NCI-H187 (cell line): ENCODE measurements at places on chromosomes 13 and 19.

GRCh38 chr13:44546164-44546563, 30.0 kb downstream of the TSC22D1 start:
- no peak for DNase-seq

- DNase-seq = no peak
Measured at GRCh38 chr19:38812841-38813320, at the start of gene LGALS4. TSS of gene LGALS4 (minus strand) at chr19:38812945. CDS start at chr19:38812886, 59 bp downstream.

GRCh38 chr13:38417241-38417640, 67.6 kb downstream of the UFM1 start:
- DNase-seq = no peak

DNA sequence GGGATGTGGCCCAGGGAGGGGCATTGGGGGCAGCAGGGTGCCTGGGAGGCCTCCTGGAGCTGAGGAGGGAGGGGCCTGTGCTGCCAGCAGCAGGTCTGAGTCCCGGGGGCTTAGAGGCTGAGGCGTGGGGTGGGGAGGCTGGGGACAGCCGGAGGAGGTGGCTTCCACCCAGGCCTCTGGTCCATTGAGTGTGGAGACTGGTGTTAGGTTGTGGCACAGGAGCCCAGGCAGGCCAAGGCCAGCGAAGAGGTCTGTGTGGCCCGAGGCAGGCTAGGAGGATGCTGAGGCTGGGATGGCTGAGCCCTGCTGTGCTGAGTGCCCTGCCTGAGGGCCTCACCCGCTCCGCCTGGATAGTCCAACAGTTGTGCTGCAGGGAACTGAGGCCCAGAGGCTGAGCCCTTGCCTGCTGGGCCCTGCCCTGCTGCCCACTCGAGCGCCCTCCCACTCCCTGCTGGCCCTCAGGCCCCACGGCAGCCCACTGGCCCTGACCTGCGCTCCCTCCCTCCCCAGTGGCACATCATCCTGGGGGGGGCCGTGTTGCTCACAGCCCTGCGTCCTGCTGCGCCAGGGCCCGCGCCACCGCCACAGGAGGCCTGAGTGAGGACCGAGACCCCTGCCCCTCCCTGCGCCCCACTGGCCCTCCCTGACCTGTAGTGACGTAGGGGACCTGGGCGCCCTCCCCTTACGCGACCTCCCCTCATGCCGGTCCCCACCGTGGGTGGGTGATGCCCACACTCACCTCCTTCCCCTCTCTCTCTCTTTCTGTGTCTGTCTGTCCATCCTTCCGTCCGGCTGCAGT, 4.9 kb upstream of the GARIN5A start:
- no peak for DNase-seq

DNA sequence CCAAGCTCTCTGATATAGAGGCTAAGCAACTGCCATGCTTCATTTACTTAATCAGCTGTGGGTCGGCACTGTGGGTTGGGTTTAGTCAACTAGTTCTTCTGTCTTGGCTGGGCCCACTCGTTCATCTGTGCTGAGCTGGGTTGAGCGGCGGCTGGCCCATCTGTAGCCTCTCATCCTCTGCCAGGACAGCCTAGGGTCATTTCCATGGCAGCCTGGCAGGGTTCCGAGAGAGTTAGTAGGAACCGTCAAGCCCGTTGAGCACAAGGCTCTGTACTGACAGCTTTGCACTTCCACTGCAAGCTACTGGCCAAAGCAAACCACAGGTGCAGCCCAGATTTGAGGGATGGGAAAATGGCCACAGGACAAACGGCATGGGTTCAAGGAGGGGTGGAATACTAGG, 6.6 kb upstream of the ZNF835 start:
- DNase-seq = no peak

DNA sequence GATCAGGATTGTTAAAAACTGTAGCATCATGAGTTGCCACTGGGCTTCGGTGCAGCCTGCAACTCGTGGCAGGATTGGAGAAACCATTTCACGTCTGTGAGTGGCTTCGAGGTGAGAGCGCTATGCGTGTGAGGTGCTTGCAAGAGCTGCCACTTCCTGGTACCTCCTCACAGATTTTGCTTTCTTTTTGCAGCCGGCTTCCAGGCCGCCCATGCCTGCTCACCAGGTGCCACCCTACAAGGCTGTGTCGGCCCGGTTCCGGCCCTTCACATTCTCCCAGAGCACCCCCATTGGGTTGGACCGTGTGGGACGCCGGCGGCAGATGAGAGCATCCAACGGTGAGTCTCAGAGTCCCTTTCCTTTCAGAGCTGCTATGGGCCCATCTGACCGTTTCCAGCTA, 57.9 kb upstream of the C1QTNF9 start:
- DNase-seq = no peak

DNA sequence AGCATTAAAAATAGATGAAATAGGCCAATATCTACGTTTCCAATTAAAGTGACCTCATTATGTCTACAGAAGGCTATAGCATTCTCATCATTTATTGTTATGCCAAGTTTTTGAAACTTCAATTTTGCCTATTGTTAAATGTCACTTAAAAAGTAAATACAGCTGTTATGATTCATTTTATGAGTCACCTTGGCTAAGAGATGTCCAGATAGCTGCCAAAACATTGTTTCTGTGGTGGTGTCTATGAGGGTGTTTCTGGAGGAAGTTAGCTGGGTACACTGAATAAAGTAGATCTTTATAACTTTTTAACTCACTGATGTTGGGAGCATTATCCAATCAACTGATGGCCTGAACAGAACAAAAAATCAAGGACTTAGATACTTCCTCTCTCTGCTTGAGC, 1209.7 kb upstream of the PCDH9 start:
- DNase-seq = no peak

DNA sequence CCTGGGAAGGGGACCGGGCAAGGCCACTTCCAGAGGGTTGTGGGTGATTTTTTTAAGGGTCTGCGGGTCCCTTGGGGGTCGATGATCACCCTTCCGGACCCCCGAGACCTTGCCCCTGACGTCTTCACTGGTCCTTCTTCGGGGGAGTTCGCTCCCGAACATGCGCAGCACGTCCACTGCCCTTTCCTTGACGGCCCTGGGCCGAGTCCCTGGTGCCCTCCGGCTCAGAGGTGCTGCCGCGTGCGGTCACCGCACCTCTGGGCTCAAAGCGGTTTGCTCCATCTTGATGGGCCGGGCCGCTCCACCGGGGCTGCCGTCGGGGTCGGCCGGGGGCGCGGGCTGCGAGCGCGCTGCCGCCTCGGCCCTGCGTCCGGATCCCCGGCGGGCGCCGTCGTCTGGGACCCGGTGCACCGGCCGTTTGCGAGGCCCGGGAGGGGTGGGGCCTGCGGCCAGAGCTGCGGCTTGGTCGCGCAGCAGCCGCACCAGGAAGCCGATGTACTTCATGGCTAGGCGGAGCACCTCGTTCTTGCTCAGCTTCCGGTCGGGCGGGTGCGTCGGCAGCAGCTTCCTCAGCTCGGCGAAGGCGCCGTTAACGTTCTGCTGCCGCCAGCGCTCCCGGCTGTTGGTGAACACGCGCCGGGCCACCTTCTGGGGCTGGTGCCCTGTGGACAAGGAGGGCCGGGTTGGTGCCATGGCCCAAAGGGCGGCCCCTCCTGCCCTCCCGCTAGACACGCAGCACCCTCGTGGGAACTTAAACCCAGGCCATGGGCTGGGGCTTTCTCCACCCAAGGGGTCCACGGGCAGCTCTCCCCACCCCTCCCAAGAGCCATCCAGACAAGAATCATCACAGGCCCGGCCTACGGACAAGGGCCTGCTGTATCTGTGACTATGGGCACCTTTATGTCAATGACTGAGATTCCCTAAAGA, 3.3 kb downstream of the LYL1 start:
- no peak for DNase-seq

DNA sequence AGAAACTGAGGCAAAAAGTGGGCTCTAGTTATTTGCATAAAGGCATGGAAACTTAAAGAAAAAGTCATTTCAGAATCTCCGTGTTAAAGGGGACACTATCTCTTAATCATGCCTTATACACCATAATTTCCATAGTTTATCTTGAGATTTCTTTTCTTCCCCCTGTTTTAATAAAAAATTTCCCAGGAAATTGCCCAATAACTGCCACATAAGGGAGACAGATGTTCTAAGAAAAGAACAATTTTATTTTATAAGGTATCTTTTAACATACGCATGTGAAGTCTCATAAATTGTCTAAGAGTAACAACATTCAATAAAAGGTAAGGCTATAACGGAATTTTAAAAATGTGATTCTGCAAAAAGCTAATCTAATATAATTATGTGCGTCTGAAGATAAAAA, 371.3 kb downstream of the IRS2 start:
- no peak for DNase-seq

- no peak for DNase-seq
Measured at GRCh38 chr13:106183410-106184065, 351.9 kb downstream of the EFNB2 start.

DNA sequence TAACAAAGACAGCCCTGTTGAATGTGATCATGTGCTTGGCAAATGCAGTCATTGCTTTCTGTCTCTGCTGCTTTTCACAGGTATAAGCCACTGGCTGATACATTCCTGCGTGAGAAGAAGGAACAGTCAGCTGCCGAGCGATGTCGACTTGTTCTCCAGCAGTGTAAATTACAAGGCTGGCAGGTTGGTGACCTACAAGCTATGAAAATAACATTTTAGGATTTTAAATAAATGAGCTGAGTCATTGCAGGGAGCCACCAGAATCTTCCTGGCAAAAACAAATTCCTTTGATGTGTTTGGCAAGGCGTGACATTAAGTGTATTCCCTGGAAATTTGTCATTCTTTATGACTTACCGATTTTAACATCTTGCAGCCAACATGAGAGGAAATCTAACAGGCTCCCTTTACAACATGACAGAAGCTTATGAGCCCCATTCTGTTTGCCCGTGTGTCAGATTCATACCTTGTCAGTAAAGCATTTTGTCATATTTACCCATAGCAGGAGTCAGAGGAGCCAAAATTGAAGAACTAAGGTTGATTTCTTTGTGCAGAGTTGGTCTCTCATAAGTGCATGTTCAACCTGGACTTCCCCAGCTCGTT, 471.4 kb downstream of the MYO16 start:
- no peak for DNase-seq

GRCh38 chr13:75132701-75133695, 349.0 kb downstream of the TBC1D4 start:
- no peak for DNase-seq

DNA sequence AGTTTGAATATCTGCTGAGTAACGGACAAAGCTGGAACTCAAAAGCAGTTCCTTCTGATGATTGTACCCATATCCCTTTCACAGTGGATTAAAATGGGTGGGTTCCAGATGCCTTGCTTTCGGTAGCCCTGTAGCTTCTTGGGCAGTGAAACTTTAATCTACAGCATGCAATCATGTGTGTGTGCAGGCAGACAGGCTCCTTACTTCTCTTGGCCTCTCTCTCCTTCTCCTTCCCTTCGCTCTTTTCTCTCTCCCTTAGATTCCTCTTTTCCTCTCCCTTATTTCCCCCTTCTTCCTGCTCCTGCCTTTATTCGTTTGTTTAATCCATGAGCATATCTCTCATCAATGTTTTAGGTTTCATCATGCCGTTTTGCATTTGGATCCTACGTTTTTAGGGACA, 8.1 kb downstream of the DGKH start:
- DNase-seq = no peak

DNA sequence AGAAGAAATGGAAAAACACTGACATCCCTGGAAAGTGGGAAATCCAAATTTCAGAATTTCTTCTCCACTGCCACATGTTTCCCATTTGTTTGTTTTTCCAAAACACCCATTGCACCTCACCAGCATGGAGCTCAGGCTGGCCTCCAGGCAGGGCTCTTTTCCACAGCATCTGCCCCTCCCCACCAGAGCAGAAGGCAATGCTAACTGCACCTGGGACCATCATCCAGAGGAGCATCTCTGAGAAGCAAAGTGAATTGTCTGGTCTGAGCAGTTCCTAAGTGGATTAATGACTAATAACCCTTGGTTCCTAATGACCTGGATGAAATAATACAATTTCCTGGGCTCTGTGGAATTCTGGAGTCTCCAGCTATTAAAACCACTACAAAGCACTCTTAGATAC, 8.8 kb upstream of the CYSLTR2 start:
- no peak for DNase-seq

- DNase-seq = no peak
Measured at GRCh38 chr13:95763601-95764000, 86.7 kb downstream of the DNAJC3 start.

DNA sequence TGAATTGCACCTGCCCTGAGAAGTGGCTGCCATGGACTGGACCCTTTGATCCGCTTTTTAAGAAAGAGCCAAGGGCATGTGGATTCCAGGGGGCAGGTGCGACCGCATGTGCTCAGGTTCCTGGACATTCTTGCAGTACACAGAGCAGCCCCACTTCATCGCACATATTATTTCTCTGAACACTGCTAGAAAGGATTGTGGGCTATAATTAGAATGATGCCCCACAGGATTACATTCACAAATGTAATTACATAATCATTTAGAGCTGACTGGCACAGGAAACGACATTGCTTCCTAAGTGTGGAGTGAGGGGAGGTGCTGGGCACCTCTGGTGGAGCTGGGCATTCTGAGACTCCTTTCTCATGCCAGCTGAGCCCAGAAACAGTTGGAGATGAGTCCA, 37.5 kb upstream of the VSTM2B start:
- no peak for DNase-seq

DNA sequence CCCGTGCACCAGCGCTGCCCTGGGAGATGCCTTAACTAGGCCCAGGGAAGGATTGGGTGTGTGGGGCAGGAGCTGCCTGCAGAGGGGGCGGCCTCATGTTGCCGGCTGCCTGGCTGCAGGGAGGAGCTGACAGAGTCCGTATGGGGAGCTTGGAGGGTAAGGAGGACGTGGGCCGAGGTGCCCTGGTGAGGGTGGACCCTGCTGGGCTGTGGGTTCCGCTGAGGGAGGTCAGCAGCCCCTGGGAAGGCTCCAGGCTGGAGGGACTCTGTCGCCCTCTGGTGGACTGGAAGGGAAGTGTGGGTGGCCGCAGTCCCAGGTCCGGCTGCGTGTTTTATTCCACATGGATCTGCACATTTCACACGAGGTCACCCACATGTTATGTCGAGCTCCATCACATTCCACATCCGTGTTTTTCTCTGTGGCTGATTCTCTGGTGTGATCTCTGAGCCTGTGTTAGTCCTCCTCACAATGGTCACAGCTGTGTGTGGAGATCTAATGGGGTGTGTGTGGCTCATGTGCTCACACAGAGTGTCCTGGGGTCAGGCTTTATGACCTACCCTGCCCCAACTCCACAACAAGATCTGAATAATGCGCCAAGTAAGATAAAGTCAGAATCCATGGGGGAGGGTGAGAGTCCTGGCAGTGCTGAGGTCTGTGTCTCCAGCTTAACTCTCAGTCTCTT, 1.8 kb upstream of the CEACAM8 start:
- no peak for DNase-seq

- DNase-seq = no peak
Measured at GRCh38 chr13:66855131-66855530, 375.0 kb downstream of the PCDH9 start.

GRCh38 chr13:42544246-42544926, 29.6 kb upstream of the TNFSF11 start:
- DNase-seq = no peak
